AG10803 (cell line): ENCODE measurements at places on chromosomes 4 and X.

DNA sequence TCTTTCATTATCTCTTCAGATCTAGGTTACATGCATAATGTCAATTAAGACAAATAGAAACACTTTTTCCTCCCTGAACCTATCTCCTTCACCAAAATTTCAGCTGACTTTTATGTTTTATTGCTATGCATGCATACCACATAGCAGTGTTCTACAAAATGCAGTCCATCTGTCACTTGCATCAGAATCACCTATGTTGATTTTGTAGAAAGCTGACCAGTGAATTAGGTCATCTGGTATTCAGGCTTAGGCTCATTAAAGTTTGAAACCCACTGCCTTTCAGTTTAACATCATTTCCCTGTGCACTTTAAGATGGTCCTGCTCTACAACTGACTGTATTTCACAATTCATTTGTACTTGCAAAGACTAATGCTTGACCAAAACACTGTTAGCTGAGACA, 277.9 kb downstream of the CFAP299 start:
- DNase-seq, result no peak

DNA sequence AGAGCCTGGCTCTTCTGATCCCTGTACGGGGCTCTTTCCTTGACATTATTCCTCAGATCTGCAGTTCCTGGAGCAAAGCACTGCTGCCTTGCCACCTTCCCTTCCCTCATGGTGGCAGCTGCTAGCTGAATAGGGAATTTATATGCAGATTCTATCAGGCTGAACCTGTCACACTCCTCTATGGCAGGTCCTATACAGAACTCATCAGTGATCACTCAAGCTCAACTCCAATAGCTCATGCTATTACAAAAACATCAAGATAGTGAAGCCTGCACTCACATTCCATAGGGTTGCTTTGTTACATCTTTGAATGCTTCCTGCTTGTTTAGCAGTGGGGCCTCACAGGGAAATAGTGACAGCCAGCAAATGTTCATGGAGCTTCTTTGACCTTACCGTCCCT, 71.7 kb downstream of the SLC2A9 start:
- DNase-seq, result no peak

DNA sequence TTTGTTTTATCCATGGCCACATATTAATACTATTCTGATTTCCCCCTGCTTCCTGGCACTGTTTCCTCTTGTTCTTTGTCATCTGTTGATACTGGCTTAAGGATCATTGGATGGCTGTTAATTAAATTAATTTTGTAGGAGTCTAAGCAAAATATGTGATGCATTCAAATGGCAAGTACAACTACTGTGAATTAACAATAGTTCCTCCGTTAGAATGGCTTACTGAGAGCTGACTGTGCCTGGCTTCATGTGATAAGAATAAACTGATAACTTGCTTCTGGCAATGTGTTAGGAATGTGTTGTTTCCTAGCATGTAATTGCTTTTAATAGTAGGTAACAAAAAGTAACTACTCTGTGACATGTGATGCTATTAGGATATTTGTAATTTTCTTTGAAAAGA, 98.5 kb downstream of the RPA4 start:
- no peak for DNase-seq

GRCh38 chrX:23978491-23978890, 48.5 kb downstream of the KLHL15 start:
- DNase-seq, result peak; percentile 27

- DNase-seq, result no peak
Observed at GRCh38 chrX:17017134-17017533, 70.7 kb downstream of the REPS2 start.

GRCh38 chr4:163609019-163609418, 114.5 kb downstream of the TMA16 start:
- DNase-seq, result no peak

- DNase-seq, result no peak
Observed at GRCh38 chrX:144791298-144791697, 456.0 kb upstream of the SPANXN1 start.
